ENCODE measurements at places on chromosomes 16 and 17.
A peak's percentile ranks its signal among the peaks of the same experiment; 100 is the strongest.

DNA sequence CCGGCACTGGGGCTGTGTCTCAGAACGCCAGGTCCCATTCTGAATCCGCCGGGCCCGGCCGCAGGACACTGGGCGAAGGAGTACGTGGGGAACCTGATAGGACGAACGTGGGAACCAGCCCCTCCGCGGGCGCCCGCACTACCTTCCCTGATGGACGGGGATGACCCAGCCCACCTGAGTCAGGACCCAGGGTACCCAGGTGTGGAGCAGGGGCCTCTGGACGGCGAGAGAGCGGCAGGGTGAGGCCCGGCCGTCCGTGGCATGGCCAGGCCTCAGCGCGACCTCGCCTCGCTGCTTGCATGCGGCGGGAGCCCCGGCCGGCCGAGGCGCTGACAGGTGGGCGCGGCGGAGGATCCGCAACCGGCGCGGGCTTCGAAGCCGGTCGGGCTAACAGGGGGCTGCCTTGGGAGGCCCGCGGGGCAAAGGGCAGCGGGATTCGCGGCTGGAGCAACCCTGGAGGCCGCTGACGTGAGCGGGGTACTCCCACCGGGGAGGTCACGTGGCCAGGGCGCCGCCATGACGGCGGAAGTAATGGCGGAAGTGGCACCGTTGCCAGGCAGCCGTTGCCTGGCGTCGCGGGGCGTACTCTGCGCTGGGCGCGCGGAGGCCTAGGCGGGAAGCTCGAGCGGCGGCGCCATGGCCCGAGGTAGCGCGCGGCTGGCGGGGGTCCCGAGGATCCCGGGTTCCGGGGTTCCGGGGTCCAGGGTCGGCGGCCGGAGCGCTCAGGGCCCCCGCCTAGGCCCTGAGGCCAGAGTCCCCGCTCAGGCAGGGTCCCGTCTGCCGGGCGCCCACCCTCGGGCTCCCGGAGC lies at the start of gene WDR90:
TSS of gene WDR90 (plus strand) at position 585 of the 809 bp plus-strand sequence. CDS start at position 637, 52 bp downstream.
- DNase-seq = peak; percentile 91

DNA sequence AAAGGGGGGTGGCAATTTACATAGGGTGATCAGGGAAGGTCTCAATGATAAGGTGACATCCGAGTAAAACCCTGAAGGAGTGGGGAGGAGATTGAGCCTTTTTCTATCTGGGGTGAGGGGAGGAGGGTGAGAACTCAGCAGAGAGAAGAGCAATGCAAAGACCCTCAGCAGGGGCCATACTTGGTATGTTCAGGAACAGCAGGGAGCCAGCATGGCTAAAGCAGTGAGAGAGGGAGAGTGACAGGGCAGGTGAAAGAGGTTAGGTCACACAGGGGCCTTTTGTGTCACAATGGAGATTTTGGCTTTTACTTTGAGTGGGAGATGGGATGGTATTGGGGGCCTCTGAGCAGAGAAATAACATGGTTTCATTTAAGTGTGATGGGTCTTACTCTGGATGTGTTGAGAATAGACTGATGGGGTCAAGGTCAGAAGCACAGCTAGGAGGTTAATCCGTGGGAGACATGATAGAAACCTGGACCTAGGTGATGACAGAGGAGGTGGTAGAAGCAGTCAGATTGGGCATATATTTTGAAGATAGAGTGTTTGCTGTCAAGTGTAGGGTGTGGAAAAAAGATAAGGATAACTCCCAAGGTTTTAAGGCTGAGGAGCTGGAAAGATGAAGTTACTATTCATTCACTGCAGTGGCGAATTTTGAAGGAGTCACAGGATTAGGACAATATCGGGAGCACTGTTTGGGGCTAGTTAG lies 6.2 kb downstream of the SP2 start:
- no peak for DNase-seq

GRCh38 chr17:82608816-82609215 lies 39.4 kb downstream of the WDR45B start:
- DNase-seq = no peak

- no peak for DNase-seq
Measured at GRCh38 chr16:85873153-85873552, 25.8 kb upstream of the IRF8 start.

DNA sequence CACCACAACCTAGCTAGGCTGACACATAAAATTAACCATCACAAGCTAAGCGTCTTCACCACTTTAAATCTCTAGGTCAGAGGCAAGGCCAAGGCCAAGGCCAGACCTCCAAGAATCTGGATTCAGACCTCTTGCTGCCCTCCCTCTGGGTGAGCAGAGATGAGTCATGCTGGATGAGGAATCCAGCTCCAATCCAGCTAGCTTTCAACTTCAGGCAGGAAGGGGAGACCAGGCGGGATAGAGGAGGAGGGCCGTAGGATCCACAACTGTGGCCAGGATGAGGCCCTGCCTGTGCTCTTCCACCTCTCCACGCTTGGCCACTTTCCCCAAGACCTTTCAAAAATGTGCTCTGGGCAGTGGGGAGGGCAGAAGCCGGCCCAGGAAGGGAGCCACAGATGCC lies 14.7 kb downstream of the LRRC75A start:
- DNase-seq = peak; percentile 94

GRCh38 chr17:29740017-29740416 lies 117.3 kb upstream of the CORO6 start:
- DNase-seq = no peak

GRCh38 chr17:45852535-45853297 lies 8.0 kb downstream of the SPPL2C start:
- DNase-seq = peak; percentile 61

GRCh38 chr16:53779186-53779585 lies 75.2 kb downstream of the FTO start:
- DNase-seq = no peak

GRCh38 chr16:79139799-79140198 lies 460.7 kb downstream of the MAF start:
- no peak for DNase-seq

- DNase-seq = no peak
Measured at GRCh38 chr16:9199311-9199710, 107.9 kb downstream of the HAPSTR1 start.

GRCh38 chr17:73189417-73190099 lies 3.3 kb upstream of the COG1 start:
- DNase-seq = peak; percentile 55

- peak; percentile 5 for DNase-seq
Measured at GRCh38 chr16:914440-914839, 56.3 kb downstream of the LMF1 start.

DNA sequence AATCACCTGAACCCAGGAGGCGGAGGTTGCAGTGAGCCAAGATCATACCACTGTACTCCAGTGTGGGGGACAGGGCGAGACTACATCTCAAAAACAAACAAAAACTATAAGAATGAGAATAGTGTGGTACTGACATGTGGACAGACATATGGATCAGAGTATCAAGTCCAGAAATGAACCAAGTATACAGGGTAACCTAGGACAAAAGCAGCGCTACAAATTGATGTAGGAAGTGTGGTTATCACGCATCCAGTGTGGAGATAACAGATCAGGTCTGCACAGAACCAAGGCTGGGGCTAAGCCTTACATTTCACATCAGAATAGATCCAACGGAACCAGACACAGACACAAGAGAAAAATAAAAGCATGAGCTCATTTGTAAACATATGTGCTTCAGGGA lies 23.0 kb upstream of the C16orf95 start:
- no peak for DNase-seq

- DNase-seq = peak; percentile 61
Measured at GRCh38 chr16:31874366-31875111, 932 bp downstream of the ZNF267 start.

DNA sequence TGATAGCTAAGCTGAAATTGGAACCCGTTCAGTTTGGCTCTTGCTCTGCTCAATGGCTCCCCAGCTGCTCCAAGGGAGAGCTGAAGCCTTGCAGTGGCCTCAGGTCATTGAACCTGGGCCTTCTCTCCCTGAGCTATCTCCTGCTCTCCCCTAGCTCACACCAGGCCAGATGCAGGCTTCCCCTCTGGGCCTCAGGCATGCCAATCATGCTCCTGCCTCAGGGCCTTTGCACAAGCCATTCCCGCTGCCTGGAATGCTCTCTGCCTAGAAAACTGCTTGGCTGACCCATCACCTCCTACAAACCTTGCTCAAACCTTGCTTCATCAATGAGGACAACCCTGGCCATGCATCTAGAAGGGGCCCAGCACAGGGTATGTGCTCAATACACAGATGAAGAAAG lies 16.7 kb upstream of the KRTAP17-1 start:
- no peak for DNase-seq

DNA sequence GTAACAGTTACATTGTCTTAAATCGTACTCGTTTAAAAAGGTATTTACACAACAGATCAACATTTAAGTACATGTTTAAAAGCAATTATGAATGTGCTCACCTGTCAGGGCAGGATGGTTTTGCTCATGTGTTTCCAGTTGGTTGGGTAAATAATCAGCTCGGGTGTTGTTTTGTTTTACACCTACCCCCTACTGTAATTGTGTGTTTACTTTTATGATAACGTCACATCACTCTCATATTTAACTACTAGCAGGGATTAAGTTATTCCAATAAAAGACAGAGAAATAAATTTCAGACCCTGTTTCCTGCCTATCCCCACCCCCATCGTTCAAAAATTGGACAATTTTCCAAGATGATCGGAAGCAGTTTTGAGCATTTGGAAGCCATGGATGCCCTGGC lies 390.2 kb downstream of the SEC14L1 start:
- no peak for DNase-seq

DNA sequence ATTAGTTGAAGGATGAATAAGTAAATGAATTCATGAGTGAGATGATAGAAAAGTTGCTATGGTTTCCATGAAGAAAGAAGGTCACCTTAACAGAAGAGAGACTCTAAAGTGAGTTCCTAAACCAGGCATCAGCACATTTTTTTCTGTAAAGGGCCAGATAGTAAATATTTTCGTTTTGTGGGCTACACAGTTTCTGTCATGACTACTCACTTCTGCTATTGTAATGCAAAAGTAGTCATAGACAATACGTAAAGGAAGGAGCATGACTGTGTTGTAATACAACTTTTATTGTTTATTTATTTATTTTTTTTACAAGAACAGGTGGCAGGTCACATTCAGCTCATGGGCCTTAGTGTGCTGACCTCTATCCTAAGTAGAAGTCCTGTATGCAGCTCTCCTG lies 426.1 kb upstream of the DYNLRB2 start:
- DNase-seq = no peak

DNA sequence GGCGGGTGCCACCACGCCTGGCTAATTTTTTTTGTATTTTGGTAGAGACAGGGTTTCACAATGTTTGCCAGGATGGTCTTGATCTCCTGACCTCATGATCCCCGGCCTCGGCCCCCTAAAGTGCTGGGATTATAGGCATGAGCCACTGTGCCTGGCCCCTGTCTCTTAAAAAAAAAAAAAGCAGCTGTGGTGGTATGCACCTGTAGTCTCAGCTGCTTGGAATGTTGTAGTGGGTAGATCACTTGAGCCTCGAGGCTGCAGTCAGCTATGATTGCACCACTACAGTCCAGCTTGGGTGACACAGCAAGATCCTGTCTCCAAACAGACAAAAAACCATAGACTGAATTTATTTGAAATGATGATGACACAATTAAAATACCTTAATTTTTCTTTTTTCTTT lies 24.3 kb downstream of the CDK12 start:
- DNase-seq = peak; percentile 96

DNA sequence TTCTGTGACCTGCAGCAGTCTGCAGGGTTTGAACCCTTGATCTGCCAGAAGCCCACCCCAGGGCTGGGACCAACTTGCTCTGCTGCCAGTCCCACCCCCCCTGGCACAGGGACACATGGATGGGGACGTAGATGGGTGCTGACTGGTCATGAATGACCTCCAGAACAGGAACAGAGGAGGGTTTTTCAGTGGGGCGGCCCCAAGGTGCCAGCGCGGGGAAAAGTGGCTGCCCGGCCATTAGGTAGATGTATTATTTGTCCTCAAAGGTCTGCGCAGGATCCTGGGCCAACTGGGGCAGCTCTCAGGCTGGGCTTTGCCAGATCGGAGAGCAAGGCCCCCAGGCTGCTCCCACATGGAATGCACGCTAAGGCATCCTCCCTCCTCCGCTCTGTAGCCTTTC lies 265.2 kb upstream of the TNRC6C start:
- no peak for DNase-seq

DNA sequence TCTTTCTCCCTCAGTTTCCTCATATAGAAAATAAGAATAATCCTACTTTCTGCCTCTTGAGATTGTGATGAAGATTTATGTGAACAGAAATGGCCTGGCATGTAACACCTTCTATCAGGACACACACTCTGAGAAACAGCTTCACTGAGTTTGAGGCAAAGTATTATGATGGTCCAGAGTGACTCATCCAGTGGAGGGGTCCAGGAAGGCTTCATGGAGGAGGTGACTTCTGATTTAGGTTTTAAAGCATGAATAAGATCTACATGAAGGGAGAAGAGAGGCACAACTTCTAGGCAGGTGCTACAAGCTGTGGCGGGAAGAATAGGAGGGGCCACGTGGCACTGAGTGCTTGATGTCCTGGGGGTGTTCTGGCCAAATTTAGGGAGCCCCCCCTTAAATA lies 124.4 kb upstream of the SDK2 start:
- no peak for DNase-seq

GRCh38 chr16:73565263-73565662 lies 517.3 kb upstream of the ZFHX3 start:
- peak; percentile 5 for DNase-seq

DNA sequence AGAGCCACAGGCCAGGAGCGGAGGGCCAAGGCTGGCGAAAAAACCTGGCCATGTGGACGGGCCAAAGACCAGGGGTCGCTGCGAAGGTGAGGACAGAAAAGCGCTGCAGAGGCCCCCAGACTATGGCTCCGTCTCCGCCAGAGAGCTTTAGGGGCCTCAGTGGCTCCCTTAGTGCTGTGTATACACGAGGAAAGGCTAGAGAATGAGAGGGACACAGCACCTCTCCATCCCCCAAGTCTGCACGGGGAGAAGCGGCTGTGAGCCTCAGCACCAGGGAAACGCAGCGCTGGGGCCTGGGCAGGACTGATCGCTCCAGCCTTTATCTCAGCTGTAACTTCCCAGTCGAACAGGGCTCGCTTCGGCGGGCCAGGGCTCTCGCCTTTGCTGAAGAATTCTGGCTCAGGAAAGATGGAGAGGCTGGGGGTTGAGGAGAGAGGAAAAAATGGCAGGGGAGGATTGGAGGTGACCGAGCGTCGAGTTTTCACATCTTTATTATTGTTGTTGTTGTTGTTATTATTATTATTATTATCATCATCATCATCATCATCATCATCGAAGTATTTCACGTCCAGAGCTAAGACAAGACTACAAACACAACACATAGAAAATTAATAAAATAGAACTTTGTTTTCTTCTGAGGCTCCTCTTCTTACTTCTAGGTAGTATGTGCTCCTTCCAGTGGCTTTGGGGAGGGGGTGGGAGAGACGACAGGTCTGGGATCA lies 1.9 kb upstream of the HOXB5 start:
- no peak for DNase-seq

GRCh38 chr17:58312021-58312630 lies 16.5 kb downstream of the TSPOAP1 start:
- no peak for DNase-seq

GRCh38 chr16:22326369-22326652 lies 29.1 kb downstream of the POLR3E start:
- DNase-seq = no peak
